GM23338 (cell line): ENCODE measurements at places on chromosomes 3 and 15. TPM values are rescaled to one million over a fixed set of nuclear protein-coding genes. Genes with fewer than 3 reads are reported as not detected.

Gene CATSPER2
- polyA plus RNA-seq: 0.92 and 1.1 TPM in 2 replicates

Gene LCTL
- polyA plus RNA-seq: 2.3 and 3.2 TPM in 2 replicates

Gene IL1RAP
- 3.4 and 3.6 TPM in 2 replicates for polyA plus RNA-seq

Gene CLDN16
- polyA plus RNA-seq: 0.06 TPM in 1 of 2 replicates, not detected in the other

Gene GRIP2
- 3.6 and 3.9 TPM in 2 replicates for polyA plus RNA-seq

Gene CLDN18
- polyA plus RNA-seq: 0.19 TPM in 1 of 2 replicates, not detected in the other

Gene CX3CR1
- 0.42 TPM in 1 of 2 replicates, not detected in the other for polyA plus RNA-seq

Gene SNX33
- 4.9 and 6.2 TPM in 2 replicates for polyA plus RNA-seq

Gene WDR49
- polyA plus RNA-seq: 1.4 and 1.9 TPM in 2 replicates

Gene MINAR1
- 0.28 and 0.32 TPM in 2 replicates for polyA plus RNA-seq

Gene COL6A5
- polyA plus RNA-seq: 0.05 TPM in 1 of 2 replicates, not detected in the other

DNA sequence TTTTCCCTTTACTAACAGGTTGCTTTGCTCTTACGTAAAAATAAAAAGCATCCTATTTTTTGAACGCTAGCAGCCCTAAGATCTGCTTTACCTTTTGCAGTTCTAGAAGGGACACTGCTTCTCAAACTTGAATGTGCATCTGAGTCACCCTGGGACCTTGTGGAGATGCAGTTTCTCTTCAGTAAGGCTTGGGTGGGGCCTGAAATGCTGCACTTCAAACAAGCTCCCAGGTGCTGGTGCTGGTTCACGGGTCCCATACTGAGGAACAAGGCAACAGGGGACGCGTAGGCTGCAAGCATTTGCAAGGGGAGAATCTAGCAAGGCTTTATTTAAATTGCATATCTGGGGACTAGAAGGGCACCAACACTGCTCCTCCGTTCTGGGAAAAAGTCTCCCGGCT, 30.0 kb downstream of the MB21D2 start:
- H3K4me3 ChIP-seq: no peak overlapping the region
- DNase-seq: peak; percentile 59
- no peaks in the 10 kb centered on the region for H3K27me3 ChIP-seq

GRCh38 chr15:50820808-50821382, 55.4 kb upstream of the SPPL2A start:
- H3K27me3 ChIP-seq: no peaks in the 10 kb centered on the region
- no peaks in the 10 kb centered on the region for H3K36me3 ChIP-seq
- DNase-seq: no peak
- H3K4me3 ChIP-seq: no peak overlapping the region
- H3K4me1 ChIP-seq: peaks cover 7% of the 10 kb centered on the region
- H3K27ac ChIP-seq: no peak overlapping the region

- H3K27me3 ChIP-seq: no peaks in the 10 kb centered on the region
- H3K27ac ChIP-seq: no peak overlapping the region
- no peak for DNase-seq
- H3K4me1 ChIP-seq: peaks cover 15% of the 10 kb centered on the region; the same call in 1 of the 2 replicates
- H3K36me3 ChIP-seq: no peaks in the 10 kb centered on the region
Observed at GRCh38 chr3:10468613-10469354, 36.6 kb downstream of the ATP2B2 start.

GRCh38 chr3:56881841-56882240, 80.1 kb upstream of the ARHGEF3 start:
- no peak overlapping the region for H3K4me3 ChIP-seq
- H3K27ac ChIP-seq: no peak overlapping the region
- no peaks in the 10 kb centered on the region for H3K36me3 ChIP-seq
- no peaks in the 10 kb centered on the region for H3K27me3 ChIP-seq
- H3K4me1 ChIP-seq: peaks cover 13% of the 10 kb centered on the region

- no peak overlapping the region for H3K27ac ChIP-seq
- no peak for DNase-seq
- no peaks in the 10 kb centered on the region for H3K27me3 ChIP-seq
- H3K36me3 ChIP-seq: no peaks in the 10 kb centered on the region
- H3K4me1 ChIP-seq: no peaks in the 10 kb centered on the region
- no peak overlapping the region for H3K4me3 ChIP-seq
Observed at GRCh38 chr3:188607805-188608315, 453.9 kb downstream of the LPP start.

GRCh38 chr15:62135532-62136134, 29.5 kb downstream of the C2CD4B start:
- H3K4me1 ChIP-seq: no peaks in the 10 kb centered on the region
- DNase-seq: no peak
- no peaks in the 10 kb centered on the region for H3K27me3 ChIP-seq
- H3K4me3 ChIP-seq: no peak overlapping the region
- no peak overlapping the region for H3K27ac ChIP-seq
- H3K36me3 ChIP-seq: no peaks in the 10 kb centered on the region

DNA sequence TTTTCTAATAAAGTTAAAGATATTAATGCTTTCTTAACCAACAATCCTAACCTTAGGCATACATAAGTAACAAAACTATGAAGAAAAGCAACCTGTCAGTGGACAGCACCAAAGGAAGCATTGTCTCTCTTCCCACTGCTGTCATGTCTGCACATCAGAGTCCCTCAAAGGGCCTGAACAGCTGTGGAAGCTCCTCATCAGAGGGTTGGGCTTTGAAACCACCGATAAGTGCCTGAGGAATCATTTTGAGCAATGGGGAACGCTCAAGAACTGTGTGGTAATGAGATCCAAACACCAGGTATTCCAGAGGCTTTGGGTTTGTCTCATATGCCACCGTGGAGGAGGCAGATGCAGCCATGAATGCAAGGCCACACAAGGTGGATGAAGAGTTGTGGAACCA, 182.5 kb downstream of the FMN1 start:
- H3K4me1 ChIP-seq: peaks cover 17% of the 10 kb centered on the region
- no peak overlapping the region for H3K27ac ChIP-seq
- DNase-seq: no peak
- H3K27me3 ChIP-seq: no peaks in the 10 kb centered on the region

GRCh38 chr15:42155546-42156242, 742 bp downstream of the PLA2G4F start:
- no peaks in the 10 kb centered on the region for H3K27me3 ChIP-seq
- no peak for DNase-seq
- H3K4me3 ChIP-seq: no peak overlapping the region
- peaks cover 6% of the 10 kb centered on the region; the same call in 1 of the 2 replicates for H3K36me3 ChIP-seq

DNA sequence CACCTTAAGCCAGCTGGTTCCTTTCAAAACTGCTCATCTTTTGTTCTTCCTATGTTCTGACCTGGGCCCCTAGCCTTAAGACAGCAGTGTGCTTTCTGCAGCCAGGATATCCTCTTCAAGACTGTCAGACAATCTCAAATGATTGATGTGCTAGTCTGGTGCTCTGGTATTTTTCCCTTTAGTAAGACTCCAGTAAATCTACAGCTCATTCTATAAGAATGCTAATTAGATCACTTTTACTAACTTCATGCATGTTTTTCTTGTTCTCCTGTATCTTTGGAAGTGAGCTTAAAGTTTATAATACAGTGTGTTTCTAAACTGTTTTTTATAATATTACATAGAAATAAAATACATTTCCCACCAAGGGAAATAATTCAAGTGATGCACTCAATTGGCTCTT, 220.9 kb upstream of the NANOGP8 start:
- H3K27ac ChIP-seq: no peak overlapping the region
- no peaks in the 10 kb centered on the region for H3K36me3 ChIP-seq
- no peak for DNase-seq
- no peak overlapping the region for H3K4me3 ChIP-seq
- H3K27me3 ChIP-seq: no peaks in the 10 kb centered on the region
- no peaks in the 10 kb centered on the region for H3K4me1 ChIP-seq

- no peak for DNase-seq
- H3K27me3 ChIP-seq: no peaks in the 10 kb centered on the region
- no peak overlapping the region for H3K27ac ChIP-seq
- H3K4me3 ChIP-seq: no peak overlapping the region
- H3K36me3 ChIP-seq: no peaks in the 10 kb centered on the region
Observed at GRCh38 chr3:125310623-125311081, 64.5 kb downstream of the ZNF148 start.

- H3K4me1 ChIP-seq: no peaks in the 10 kb centered on the region
- H3K36me3 ChIP-seq: no peaks in the 10 kb centered on the region
- no peak overlapping the region for H3K4me3 ChIP-seq
- no peaks in the 10 kb centered on the region for H3K27me3 ChIP-seq
- DNase-seq: peak; percentile 56
- no peak overlapping the region for H3K27ac ChIP-seq
Observed at GRCh38 chr3:181210275-181210674, 220.7 kb upstream of the DNAJC19 start.

DNA sequence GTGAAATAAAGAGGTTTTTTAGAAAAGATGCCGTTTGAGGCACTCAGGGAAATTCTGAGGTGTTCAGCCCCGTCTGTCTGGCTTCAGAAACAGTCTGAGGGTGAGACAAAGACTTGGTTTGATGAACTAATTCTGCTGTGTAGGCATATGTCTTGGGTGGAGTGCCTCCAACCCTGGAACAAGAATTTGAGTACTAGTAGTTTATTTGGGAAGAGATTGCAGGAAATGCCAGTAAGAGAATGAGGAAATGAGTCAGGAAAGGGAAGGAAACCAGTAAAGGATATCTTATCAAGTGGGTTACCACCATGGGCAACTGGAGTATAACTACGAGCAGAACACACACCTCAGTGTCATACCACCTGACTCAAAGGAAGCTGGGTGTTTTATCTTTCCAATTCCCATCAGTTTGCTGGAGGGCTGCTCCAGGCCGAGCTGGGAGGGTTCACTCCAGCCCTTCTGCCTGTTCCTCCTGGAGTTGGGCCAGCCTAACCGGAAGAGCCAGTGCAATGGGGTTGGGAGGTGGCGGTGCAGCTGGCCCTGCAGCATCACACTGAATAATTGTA, 75.3 kb downstream of the TGFBR2 start:
- H3K4me1 ChIP-seq: peaks cover 12% of the 10 kb centered on the region
- no peak for DNase-seq
- H3K4me3 ChIP-seq: no peak overlapping the region
- peaks cover 11% of the 10 kb centered on the region for H3K36me3 ChIP-seq

GRCh38 chr3:117035745-117036144, 326.2 kb downstream of the TUSC7 start:
- H3K4me3 ChIP-seq: no peak overlapping the region
- H3K27ac ChIP-seq: no peak overlapping the region
- no peaks in the 10 kb centered on the region for H3K36me3 ChIP-seq
- H3K27me3 ChIP-seq: no peaks in the 10 kb centered on the region
- peak; percentile 40 for DNase-seq

- no peak overlapping the region for H3K27ac ChIP-seq
- no peak for DNase-seq
- no peaks in the 10 kb centered on the region for H3K27me3 ChIP-seq
- H3K36me3 ChIP-seq: no peaks in the 10 kb centered on the region
- H3K4me1 ChIP-seq: no peaks in the 10 kb centered on the region
Observed at GRCh38 chr3:24538891-24539290, 44.2 kb upstream of the THRB start.

DNA sequence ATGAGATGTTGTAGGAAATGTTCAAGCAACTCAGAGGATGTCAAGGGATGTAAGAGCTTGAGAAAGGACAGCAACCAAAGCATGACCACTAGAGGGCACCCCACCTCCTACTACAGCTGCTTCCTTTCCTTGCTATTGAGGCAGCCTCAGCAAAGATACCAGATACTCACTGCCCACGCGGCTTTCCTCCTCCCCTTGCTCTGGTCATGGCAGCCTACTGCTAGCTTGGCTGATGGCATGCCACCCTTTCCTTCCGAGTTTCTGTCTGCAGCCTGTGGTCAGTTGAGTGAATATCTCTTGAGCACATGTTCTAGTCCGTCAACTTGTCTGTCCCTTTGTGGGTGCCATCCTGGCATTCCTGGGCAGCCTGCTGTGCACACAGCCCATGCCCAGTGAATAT, 4.4 kb upstream of the CXCR6 start:
- H3K4me1 ChIP-seq: no peaks in the 10 kb centered on the region
- peaks cover 8% of the 10 kb centered on the region for H3K36me3 ChIP-seq
- DNase-seq: peak; percentile 91
- H3K4me3 ChIP-seq: no peak overlapping the region

GRCh38 chr3:195447201-195447600, 4.4 kb upstream of the ACAP2 start:
- H3K4me3 ChIP-seq: no peak overlapping the region
- no peak for DNase-seq
- no peaks in the 10 kb centered on the region for H3K36me3 ChIP-seq
- no peaks in the 10 kb centered on the region for H3K27me3 ChIP-seq
- no peak overlapping the region for H3K27ac ChIP-seq
- peaks cover 7% of the 10 kb centered on the region for H3K4me1 ChIP-seq

DNA sequence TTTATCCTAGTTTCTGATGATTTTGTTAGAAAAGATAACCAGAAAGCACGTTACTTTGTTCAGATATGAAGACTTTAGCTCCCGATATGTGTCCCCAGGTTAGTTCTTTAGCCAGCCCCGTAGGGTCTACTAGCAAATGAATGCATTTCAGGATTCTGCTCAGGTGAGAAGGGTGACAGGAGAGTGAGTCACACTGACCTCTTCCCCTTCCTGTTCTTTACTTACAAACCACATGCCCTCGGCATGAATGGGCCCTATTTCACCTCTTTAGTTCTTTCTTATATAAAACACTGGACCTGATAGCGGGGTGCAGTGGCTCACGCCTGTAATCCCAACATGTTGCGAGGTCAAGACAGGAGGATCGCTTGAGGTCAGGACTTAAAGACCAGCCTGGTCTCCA, 98.4 kb downstream of the SLC49A4 start:
- peak; percentile 8 for DNase-seq
- H3K4me3 ChIP-seq: no peak overlapping the region
- H3K27ac ChIP-seq: no peak overlapping the region
- peaks cover 30% of the 10 kb centered on the region for H3K4me1 ChIP-seq
- no peaks in the 10 kb centered on the region for H3K27me3 ChIP-seq

DNA sequence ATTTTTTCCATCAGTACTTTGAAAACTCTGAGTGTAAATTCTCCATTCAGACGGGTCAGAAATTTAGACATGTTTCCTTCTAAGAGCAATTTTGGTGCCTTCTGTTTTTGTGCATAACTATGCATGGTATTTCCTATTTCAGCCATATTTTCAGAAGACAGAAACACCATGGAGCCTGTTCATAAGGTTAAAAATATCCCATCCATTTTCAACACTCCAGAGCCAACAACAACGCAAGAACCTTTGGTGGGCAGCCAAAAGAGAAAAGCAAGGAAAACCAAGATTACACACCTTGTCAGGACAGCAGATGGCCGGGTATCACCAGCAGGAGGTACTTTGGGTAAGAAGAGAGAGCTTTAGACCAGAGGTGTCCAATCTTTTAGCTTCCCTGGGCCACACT, 275.6 kb downstream of the BBX start:
- H3K4me3 ChIP-seq: no peak overlapping the region
- no peaks in the 10 kb centered on the region for H3K36me3 ChIP-seq
- H3K27ac ChIP-seq: no peak overlapping the region
- H3K4me1 ChIP-seq: no peaks in the 10 kb centered on the region

- H3K27me3 ChIP-seq: peaks cover 42% of the 10 kb centered on the region
- DNase-seq: no peak
- H3K4me3 ChIP-seq: peak overlapping the region; percentile 80
- peaks cover 48% of the 10 kb centered on the region for H3K4me1 ChIP-seq
Observed at GRCh38 chr3:129607391-129608068, 1.1 kb upstream of the PLXND1 start.

- H3K36me3 ChIP-seq: no peaks in the 10 kb centered on the region
- H3K4me3 ChIP-seq: no peak overlapping the region
- H3K27me3 ChIP-seq: no peaks in the 10 kb centered on the region
- no peaks in the 10 kb centered on the region for H3K4me1 ChIP-seq
- no peak for DNase-seq
Observed at GRCh38 chr3:46677411-46677726, 16.1 kb downstream of the ALS2CL start.
